ENCODE measurements at places on chromosomes 12 and 14.

GRCh38 chr14:72755766-72756165 is 138.1 kb downstream of the DPF3 start:
- DNase-seq, result no peak

- peak; percentile 54 for DNase-seq
Measured at GRCh38 chr14:80419345-80419744, 208.0 kb upstream of the DIO2 start.

DNA sequence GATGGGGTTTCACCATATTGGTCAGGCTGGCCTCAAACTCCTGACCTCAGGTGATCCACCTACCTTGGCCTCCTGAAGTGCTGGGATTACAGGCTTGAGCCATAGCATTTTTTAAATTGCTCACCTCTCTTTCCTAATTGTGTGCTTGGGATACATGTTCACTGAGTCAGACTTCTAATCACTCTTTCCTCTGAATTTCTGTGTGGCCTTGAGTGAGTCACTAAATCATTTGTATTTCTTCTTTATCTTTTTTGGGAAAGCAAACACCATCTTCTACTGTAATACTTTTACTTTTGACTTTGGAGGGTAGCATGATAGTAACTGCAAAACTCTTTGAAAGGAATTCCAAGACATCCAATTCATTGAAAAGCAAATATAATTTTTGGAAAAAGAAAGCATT is 60.8 kb downstream of the FLRT2 start:
- DNase-seq, result no peak

DNA sequence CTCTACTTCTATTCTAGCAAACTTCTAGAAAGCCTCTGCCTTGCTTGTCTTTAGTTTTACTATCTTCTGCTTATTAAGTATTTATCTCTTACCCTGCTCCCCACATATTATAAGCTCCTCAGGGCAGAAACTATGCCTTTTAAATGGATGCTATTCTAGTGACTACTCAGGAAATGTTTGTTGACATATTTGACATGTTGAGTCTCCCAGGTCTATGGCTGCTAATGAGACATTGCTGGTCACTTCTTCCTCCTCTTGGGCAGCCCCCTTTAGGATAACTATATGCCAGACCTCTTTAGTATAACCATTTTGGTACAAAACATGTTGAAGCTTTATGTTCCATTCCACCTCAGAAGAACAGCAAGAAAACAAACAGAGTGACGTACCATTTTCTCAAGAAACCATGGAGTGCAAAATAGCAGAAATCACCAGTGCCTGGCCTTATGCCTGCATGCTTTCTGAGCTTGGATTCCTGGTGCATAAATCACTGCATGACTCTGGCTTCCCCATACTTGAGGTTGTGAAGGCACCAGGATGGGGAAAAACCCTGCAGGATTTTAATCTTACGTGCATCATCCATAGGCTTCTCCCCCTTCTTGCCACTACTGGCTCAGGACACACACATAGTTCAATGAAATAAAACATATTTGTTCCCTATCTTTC is 202.6 kb downstream of the TMX1 start:
- DNase-seq, result peak; percentile 96

DNA sequence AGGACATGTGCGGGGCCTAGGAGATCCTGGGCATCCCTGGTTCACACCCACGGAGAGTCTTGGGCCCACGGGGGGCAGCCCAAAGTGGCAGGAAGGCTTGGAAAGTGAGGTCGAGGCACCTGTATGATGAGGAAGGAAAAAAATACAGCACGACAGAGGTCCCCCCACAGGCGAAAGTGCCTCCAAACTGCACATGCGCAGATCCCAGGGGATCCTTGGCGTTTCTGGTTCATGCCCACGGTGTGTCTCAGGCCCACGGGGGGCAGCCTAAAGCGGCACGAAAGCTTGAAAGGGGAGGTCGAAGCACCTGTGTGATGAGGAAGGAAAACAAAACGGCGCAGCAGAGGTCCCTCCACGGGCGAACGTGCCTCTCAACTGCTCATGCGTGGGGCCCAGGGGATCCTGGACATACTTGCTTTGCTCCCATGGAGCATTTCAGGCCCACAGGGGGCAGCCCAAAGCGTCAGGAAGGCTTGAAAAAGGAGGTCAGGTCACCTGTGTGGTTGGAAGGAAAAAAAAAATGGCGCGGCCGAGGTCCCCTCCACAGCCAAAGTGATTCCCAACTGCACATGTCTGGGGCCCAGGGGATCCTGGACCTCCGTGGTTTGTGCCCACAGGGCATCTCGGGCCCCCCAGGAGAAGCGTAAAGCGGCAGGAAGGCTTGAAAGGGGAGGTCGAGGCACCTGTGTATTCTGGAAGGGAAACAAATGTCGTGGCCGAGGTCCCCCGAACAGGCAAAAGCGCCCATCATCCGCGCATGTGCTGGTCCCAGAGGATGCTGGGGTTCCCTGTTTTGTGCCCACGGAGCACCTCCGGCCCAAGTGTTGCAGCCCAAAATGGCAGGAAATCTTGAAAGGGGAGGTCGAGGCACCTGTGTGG is 582.6 kb downstream of the ALG10 start:
- no peak for DNase-seq

DNA sequence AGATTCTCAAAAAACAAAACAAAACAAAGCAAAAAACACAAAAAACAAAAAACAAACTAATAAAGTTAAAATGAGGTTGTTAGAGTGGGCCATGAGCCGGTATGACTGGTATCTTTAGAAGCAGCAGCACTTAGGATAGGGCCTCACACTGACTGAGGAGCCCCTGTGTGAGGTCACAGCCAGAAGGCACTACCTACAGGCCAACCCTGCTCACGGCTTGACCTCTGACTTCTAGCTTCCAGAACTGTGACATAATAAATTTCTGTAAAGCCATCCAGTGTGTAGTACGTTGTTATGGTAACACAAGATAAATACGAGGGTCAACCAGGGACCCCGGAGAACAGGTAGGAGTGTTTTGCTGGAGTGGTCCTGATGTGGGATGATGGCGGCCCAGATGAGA is 629.6 kb downstream of the VRK1 start:
- no peak for DNase-seq

GRCh38 chr14:38137005-38137404 is 70.7 kb upstream of the SSTR1 start:
- DNase-seq, result peak; percentile 38

GRCh38 chr14:20376071-20376588 is 32.7 kb downstream of the PARP2 start:
- no peak for DNase-seq

DNA sequence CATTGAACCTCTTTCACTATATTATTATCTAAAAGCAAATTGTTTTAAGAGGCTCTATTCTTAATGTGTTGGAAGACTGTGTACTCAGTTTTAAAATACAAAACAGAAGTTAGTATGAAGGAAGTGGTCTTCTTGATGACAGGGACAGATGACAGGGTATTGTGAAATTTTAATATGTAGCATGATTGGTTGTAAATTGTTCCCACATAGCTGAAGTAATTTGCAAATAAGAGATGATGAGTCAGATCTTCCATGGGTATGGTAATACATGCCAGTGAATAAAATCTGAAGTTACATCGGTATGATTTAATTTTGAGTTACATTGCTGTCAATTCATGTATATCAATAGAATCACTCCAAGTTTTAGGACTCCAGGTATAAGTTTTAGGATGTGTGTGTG is 454.8 kb downstream of the AEBP2 start:
- DNase-seq, result no peak

GRCh38 chr14:58746701-58747100 is 108.9 kb downstream of the DACT1 start:
- no peak for DNase-seq

DNA sequence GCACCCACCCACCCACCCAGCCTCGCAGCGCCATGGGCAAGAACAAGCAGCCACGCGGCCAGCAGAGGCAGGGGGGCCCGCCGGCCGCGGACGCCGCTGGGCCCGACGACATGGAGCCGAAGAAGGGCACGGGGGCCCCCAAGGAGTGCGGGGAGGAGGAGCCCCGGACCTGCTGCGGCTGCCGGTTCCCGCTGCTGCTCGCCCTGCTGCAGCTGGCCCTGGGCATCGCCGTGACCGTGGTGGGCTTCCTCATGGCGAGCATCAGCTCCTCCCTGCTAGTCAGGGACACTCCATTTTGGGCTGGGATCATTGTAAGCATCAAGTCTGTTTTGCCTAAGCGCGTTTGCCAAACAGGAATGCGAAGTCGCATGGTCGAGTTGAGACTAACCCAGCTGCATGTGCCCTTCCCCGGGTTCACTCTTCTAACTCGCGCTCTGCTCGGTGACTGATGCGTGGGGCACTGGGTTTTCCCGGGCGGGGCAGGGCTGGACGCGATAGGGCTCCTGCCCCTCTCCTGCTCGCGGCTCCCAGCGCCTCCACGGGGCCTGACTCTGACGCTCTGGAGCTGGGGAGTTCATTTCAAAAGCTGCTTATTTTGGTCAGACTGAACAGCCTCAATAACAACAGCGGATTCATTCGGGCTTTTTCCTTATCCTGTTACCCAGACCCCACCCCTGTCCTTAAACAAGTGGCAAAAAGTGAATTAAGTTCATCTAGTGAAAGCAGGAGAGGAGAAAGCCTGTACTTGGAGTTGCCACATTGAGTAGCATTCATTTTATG is 458 bp downstream of the SSPN start:
- no peak for DNase-seq

GRCh38 chr14:93120517-93120916 is 4.8 kb upstream of the ITPK1 start:
- no peak for DNase-seq

- DNase-seq, result no peak
Measured at GRCh38 chr14:105864651-105865265, 338.4 kb downstream of the TMEM121 start.

- no peak for DNase-seq
Measured at GRCh38 chr12:6192604-6193380, 7.4 kb upstream of the CD9 start.

- no peak for DNase-seq
Measured at GRCh38 chr12:64001439-64001838, 156.9 kb downstream of the SRGAP1 start.

DNA sequence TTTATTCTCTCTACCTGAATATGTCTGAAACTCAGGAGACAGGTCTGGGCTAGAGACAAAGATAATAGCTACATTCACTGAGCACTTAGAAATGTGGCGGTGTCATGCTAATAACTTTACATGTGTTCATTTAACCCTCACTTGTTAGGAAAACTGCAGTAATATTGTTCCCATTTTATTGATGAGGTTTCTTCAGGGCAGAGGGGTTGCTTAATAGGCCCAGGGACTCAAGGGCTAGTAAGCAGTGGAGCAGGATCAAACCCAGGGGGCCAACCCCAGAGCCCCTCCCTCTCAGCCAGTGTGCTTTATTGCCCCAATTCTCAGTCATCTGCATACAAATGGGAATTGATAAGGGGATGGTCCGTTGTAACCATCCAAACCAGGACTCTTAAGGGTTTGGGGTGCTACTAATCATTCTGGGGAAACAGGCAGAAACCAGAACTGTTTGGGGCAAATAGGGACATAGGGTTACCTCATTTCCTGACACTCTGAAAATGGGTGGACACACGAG is 142.8 kb upstream of the AMIGO2 start:
- DNase-seq, result no peak

GRCh38 chr12:9380650-9381049 is 172.5 kb upstream of the PZP start:
- DNase-seq, result no peak

DNA sequence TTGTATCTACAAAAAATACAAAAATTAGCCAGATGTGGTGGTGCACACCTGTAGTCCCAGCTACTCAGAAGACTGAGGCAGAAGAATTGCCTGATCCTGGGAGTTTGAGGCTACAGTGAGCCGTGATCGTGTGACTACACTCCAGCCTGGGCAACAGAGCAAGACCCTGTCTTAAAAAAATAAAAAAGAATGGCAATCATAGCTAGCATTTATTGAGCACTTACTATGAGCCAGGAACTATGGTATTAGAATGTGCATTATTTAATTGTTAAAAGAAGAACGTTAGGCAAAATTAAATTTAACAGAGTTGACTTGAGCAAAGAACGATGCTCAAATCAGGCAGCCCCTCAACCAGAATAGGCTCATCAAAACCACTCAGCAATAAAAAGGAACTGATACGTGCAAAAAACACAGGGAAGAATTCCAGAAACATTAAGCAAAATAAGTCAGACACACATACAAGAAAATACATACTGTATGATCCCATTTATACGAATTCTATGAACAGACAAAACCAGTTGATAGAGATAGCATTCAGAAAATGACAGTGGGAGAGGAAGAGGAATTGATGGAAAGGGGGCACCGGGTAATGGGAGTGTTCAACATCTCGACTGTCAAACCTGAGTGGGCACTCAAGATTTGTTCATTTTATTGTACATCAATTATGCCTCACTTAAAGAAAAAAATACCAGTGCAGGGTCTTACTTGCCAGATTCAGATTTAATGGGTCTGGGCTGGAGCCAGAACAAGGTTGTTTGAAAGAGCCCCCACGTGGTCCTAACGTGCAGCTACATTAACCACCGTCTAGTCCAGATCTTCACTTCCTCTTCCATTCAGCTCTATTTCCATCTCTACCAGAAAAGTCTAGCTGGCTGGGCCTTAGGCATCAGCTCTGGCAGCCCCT is 8.0 kb downstream of the SCNN1A start:
- DNase-seq, result peak; percentile 43

DNA sequence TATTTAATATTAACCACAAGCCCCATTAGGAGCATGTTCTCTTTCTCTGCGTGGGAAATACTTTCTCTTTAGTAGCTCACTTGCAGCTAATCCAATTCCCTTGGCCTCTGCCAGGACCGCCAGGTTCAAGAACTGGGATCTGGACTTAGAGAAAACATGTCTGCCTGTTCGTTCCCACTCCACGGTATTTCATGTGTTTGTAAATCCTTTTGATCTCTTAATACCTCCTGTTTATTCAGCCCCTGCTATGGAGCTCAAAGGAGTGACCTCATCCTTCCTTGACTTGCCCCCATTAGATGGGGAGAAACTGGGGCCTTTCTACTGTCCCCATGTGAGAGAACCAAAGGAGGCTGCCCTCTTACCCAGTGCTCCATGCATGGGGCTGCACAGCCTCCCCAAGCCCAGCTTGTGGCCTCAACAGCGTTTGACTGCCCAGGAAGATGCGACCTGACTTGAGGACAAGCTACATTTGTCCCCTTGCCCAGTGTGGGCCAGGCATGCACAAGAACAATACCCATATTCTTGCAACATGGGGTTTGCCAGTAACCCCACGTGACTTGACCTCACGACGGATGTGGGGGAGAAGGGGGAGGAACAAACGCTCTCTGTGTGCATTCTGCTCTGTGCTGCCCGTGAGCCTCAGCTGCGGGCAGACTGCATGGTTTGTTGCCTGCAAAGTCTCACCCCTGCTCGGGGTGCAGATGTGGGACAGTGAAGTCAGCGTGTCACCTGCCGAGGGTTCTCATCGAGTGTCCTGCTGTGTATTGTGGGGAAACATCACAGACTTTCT is 30.3 kb downstream of the CD9 start:
- DNase-seq, result peak; percentile 43

DNA sequence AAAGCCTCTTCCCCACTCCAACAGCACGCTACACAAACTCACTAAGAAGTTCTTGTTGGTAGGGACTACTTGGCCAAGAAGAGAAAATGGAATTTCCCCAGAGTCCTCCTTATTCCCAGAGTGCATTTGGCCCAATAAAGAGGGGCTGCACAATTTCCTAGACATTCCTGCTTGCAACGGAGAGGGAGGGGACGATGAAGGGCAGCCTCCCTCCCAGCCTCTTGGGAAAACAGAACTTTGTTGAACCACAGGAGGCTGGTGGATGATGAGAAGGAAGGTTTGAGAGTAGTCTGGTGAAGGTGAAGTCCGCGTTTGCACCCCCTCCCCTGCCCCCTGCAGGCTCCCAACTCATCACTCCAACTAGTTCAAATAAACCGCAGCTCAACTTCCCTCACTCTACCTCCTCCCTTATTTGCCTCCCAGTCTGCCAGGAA is 19.1 kb upstream of the TBX3 start:
- no peak for DNase-seq

Measured in astrocyte of the cerebellum (primary cell).